ENCODE measurements at places on chromosomes 6 and 20. TPM values are rescaled to one million over a fixed set of nuclear protein-coding genes. Genes with fewer than 3 reads are reported as not detected.

Gene B3GAT2
- 0.12 TPM for total RNA-seq

Gene ARMH2
- 0.68 TPM for total RNA-seq

DNA sequence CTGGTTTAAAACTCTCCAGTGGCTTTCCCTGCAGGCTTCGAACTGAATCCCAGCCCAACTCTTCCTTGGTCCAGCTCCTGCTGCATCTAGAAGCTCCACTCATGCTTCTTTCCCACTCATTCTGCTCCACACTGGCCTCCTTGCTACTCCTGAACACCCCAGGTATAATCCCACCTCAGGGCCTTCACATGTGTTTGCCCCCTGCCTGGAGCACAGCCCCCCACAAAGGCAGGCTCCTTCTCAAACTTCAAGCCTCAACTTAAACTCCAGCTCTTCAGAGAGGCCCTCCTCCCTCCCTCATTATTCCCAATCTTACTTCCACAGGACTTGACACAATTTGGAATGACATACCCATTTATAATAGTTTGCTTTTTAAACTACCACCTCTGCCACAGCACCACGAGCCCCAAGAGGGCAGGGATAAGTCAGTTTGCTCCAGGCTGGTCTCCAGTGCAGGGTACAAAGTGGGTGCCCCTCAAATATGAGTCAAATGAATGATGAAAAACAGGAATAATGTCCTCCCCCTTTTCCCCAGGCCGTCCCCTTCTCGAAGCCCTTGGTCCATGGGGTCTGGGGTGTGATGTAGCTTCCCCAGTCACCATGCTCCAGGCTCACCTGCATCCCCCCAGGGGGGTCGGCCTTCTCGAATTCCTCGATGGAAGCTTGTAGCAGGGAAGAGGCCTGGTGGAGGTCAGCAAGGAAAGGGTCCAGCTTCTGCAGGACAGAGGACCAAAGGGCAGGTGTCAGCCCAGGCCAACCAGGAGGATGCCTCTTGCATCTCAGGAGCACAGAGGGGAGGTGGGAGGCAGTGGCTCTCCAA is 37.4 kb downstream of the KIAA1755 start:
- no peak for DNase-seq

- no peak for DNase-seq
Measured at GRCh38 chr6:14540276-14540675, 422.7 kb downstream of the CD83 start.

DNA sequence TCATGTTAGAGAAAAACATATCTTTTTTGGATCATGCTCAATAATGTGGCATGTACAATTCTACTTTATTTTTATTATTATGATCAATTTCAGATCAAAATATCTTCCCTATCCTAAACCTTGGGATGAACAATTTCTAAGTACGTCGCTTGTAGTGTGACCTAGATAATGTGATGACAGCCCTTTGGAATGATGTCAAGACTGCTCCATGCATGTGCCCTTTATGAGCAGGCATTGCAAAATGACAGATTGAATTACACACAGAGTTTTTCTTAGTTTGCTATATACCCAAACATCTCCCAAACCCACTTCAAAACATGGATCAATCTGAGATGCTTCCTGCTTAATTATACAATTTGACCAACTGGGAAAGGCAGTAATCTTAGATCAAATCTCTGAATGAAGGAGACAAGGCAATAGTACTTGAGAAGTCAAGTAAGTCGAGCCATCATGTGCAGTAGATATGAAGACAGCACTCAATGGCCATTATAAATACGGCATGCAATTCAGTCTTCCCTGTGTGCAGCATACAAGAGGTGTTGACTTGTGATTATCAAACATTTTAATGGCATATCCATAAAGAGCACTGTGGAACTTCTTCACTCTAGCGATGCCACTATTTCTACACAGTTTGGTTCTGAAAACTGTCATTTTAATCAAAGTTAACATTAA is 294.8 kb downstream of the RNF144B start:
- DNase-seq: no peak

- no peak for DNase-seq
Measured at GRCh38 chr6:85552652-85553051, 41.0 kb downstream of the SNX14 start.

- no peak for DNase-seq
Measured at GRCh38 chr6:40437631-40438030, 149.5 kb downstream of the LRFN2 start.

GRCh38 chr6:135145063-135145800 is 35.9 kb upstream of the MYB start:
- DNase-seq: no peak

DNA sequence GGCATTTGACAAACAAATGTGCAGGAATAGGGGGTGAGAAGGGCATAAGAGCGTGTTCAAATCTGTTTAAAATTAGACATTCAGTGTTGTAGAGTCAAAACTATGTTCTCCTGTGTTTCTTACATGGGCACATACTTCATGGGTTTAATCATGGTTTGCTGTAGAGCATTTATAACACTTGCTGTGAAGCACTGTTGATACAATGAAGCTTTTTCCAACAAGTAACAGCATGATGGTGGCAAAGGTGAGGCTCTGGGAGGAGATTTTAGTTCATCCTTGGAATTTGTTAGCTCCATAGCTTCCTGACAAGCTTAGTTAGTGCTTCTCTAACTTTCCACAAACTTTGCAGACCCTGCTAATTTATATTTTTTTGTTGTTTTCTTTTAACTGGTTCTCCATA is 900.7 kb downstream of the TFAP2A start:
- DNase-seq: no peak

- DNase-seq: no peak
Measured at GRCh38 chr6:108903796-108904195, 55.6 kb downstream of the ARMC2 start.

DNA sequence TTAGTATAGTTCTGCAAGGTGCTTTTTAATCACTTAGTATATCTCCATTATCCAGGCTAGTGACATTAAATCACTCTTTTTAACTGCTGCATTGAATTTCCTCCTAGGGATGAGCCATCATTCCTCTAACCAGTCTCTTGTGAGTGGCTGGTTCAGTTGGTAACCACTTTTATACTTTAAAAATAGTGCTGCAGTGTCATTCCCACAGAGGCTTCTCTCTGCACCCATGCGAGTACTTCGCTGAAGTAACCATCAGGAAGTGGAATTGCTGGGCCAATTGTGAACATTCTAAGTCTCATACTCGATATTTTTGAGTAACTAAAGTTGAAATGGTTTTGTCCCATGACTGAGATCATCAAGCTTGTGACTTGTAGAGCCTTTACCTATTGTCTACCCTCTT is 2.1 kb downstream of the BTN3A2 start:
- no peak for DNase-seq

DNA sequence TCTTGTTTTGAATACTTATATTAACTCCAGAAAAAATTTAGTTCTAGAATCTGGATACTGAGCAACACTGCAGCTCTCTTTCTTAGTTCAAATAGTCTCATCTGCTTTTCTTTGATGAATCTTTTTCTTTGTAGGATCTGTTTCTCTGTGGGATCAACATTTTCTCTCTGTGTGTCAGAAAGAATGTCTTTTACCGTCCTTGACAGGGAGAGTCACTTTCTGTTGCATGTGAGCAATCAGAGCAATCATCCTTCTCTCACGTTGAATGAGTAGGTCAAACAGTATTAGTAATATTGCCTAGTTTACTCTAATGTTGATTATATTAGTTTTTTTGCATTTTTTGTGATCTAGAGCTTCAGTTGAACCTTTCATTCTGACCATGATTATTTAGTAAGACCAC is 130.9 kb downstream of the TRMT11 start:
- DNase-seq: no peak
